ENCODE measurements at places on chromosomes 1 and 21. TPM values are rescaled to one million over a fixed set of nuclear protein-coding genes. Genes with fewer than 3 reads are reported as not detected.

DNA sequence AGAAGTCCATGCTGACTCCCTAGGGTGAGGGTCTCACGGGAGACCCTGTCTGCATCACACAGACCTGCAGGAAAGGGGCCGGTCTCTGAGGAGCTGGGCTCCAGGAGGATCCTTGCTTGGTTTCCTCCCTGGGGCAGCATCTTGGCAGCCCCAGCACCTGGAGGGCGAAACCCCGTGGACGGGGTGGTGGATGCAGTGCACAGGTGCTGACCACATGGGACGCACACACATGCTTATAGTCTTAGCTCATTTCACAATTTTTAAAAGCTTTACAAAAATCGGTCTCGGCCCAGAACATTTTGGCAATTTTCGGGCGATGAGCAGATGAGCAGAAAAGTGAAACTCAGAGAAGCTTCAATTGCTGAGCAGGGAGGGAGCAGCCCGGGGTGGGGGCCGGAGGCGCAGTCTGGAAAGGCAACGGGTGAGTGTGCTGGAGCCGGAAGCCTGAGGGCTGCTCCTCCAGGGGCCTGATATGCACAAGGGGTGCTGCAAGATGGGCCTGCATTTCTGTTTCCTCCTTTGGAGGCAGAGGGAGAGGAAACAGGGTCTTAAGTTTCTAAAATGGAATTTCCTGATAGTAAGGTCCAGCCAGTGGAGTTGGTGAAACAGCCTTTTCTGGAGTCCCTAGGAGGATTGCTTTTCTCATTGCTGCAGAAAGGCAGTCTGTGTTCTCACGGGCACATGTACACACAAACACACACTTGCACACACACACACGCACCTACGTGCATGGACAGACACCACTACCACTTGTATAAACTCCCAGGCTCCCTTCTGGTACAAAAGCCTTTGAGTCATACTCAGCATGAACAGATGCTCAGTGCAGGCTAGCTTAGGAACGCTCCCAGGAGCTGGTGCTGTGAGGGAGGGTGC, 60.6 kb downstream of the SCCPDH start:
- DNase-seq: peak; percentile 95

- DNase-seq: no peak
Observed at GRCh38 chr1:154178911-154179811, 12.7 kb downstream of the TPM3 start.

DNA sequence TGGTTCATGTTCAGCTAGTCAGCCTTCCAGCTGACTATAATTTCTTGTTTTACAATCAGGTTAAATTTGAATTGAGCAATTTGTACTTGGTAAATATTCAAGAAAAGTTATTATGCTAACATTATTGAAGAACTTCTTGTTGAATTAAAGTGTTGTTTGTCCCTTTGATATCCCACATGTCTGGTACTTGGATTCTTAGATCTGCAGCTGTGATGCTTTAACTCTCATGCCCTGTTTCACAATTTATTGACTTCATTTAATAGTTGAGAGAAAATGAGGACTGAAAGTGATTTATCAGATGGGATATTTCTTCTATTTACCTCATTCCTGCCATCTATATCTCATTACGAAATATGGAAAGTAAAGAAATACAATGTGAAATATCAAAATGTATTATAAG, 92.8 kb downstream of the FASLG start:
- DNase-seq: no peak

GRCh38 chr1:187551061-187551460, 722.3 kb downstream of the PLA2G4A start:
- DNase-seq: no peak

DNA sequence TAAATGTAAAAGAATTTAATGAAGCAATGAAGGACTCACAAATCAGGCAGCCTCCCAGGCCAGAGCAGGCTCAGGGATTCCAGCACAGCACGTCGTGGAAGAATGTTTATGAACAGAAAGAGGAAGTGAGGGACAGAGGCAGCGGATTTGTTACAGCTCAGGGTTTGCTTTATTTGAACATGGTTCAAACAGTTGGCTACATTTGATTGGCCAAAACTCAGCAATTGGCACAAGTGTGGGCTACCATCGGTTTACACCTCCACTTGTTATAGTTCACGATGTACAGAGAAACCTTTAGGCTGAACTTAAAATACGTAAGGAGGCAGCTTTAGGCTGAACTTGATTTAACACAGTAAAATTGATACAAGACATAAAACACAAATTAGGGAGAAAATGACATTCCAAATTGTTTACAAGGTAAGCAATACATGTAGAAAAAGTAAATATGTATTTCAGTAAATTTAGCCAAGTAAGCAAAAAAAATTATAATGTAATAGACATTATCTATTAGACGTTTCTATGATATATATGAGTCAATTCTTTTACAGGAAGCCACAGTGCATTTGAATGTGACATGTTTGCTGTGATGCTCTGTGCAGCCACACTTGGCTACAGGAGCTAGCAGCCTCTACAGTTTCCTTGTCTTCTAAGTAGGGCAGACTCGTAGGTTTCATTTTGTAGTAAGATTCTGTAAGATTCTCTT, 126.5 kb downstream of the ADSS2 start:
- peak; percentile 24 for DNase-seq

Gene CDCA8
- 47.6 TPM for total RNA-seq

Gene PIGR
- total RNA-seq: not detected

Gene TP73
- 2.4 TPM for total RNA-seq

Gene AZIN2
- total RNA-seq: 5.0 TPM

DNA sequence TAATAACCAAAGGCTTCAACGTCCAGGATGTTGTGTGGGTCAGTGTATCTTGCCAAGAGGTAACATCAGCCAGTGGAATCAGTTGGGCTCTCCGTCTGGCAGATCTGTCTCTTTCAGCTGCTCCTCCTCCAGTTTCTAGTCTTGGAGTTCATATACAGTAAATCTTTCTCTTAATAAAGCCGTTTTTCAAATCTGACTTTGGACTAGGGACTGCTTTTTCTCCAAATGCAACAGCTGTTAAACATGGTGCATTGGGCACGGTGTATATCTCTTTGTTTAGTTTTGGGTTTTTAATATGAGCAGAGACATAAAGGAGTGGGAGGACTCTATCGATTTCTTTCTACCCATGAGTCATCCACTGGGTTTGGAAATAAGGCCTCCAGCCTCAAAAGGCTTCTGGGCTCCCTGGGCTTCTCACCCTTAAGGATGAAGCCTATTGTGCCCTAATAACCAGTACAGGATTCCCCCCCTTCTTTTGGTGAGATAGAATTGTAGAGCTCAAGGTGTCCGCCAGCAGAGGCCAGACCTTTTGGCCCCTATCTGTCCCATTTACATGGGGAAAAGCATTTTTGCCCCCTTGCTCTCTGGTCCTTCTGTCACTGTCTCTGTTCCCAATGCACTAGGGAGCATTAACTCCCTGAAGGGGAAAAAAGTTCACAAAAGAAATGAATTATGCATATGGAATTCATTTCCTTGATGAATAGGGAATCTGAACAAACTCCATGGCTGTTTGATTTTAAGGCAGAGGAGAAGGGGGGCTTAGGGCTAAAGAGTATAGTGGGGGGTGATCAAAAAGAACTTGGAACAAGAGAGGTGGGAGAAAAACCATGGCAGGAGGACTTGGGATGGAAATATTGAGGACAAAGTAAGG, 86.0 kb downstream of the PBX1 start:
- peak; percentile 21 for DNase-seq

DNA sequence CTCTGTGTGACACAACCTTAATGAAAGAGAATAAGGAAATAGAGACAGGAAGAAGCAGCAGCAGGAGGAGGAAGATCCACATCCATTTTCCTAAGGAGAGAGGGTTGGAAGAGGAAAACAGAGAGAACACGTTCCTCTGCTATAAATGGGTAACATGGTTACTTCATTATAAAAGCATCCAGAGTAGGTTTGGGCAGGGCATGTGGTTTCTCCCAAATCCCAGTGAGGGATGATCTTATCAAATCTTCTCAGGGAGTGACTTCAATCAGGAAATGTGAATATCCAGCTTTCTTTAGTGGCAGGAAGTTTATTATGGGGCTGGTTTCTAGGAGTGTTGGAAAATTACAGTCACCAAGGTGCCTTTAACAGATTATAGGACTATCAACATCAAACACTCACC, 11.1 kb downstream of the CYP2J2 start:
- no peak for DNase-seq

GRCh38 chr1:90043586-90043985, 48.7 kb downstream of the ZNF326 start:
- DNase-seq: no peak

DNA sequence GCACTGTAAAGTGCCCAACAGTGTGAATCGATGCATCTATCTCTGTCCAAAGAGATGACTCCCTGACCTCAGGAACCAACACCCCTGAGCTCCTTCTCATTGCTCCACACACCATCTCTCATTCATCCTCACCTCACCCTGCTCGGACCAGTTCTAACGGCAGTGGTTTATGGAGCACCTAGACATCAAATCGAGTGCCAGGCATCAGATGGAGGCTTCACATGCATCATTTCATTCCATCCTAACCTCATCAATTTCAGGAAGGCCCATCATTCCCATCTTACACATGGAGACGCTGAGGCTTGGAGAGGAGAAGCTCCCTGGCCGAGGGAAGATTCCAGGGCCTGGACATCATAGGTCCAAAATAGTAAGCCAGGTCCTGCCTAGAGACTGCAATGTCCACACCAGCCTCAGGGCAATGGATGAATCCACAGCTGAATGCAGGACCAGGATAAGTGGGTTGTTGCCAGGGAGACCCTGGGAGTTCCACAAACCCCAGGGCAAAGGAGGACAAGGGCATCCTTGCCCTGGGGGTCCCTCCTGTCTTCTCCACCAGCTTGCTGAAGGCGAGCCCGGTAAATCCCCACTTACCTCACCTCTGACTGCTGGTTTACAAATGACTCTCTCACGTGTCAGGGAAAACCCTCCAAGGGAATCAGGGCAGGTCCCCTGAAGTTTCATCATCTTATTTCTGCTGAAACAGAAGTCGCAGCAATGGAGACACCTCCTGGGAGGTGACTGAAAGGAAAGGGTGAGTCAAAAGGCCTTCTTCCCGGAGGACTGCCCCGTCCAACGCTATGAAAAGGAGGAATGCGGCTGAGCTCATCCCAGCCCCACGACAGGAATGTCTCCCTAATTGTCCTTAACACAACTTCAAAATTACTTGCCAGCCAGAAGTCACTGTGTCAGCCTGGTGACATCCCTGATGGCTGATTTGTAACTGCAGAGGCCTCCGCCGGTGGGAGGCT, 9.0 kb upstream of the IFFO2 start:
- no peak for DNase-seq

Gene DENND2C
- 4.6 TPM for total RNA-seq

Gene KRTAP10-9
- not detected for total RNA-seq

- no peak for DNase-seq
Observed at GRCh38 chr1:48216941-48217340, 5.6 kb upstream of the SLC5A9 start.

Gene RNU1-3
- total RNA-seq: under 0.01 TPM

Gene CADM3
- total RNA-seq: 1.0 TPM

Gene PTPN22
- total RNA-seq: 13.9 TPM

DNA sequence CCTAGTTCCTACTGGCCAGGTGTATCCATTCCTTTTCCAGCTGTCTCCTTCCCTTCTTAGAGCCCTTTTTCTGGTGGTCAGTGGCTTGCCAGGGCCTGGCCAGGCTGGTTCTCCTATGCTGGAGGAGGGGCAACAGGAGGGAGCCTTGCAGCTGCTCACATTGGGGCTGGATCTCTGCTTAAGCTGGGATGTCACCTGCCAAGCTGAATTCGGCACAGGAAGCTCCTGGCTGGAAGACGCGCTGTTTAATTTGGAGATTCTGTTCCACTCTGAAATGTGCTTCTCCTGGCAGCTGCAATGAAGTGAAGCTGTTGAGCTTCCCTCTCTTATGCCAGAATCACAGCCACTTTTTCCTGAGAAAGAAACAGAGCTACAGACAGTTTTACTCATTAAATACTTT, 56.0 kb upstream of the POU3F1 start:
- DNase-seq: no peak

Gene LRRC42
- total RNA-seq: 49.3 TPM

DNA sequence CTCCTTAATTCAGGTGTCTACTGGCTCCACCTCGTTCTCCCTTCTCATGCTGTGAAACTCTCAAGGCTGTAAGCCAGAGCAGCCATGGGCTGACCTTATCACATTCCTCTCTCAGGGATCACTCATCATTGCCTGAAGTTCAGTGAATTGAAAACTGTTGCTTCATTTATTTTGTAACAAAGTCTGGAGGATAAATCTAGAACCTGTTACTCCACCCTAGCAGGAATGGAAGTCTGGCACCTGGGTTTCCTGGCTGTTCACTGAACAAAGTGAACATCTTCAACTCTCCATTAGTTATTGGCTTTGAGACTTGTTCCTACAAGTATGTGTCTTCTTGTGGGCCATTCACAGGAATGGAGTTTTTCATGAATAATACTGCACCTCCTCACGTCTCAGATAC, 584.1 kb downstream of the PTPRU start:
- DNase-seq: no peak

DNA sequence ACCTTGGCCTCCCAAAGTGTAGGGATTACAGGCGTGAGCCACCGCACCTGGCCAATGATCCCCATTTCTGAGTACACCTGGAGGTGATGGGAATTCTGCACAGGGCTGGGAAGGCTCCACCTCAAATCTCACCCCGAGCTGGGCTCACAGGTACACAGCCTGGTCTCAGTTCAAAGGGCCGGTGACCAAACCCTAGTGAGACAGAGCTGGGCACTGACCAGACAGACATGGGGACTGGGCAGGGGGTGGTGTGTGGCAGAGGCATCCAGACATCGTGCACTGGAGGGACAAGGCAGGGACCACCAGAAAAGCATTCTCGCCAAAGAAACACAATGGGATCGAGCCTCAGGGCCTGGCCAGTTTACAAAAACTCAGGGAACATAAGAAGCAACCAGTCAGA, 17.2 kb downstream of the LSS start:
- DNase-seq: no peak

Gene L1TD1
- total RNA-seq: not detected

DNA sequence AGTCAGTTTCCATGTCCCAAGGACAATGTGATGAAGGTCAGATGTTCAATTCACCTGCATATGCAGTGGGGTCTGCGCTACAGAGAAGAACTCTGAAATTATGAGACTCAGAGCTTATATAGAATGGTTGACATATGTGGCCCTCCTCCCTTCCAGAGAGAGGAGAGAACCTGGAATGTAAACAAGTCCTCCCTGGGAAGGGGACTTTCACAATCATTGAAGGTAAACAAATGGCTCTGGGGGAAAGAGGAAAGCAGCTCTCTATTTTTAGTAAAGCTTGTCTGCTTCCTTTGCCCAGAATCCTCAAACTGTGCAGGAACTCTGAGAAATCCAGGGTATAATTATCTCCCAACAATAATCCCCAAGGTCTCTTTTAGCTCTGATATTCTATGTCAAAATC, 9.8 kb downstream of the OVGP1 start:
- DNase-seq: no peak

- no peak for DNase-seq
Observed at GRCh38 chr1:95384567-95384966, 150.6 kb downstream of the RWDD3 start.

Gene SPRR2A
- total RNA-seq: not detected

Gene TNFAIP8L2
- not detected for total RNA-seq

Gene KCNE1
- total RNA-seq: not detected

- peak; percentile 81 for DNase-seq
Observed at GRCh38 chr1:26907071-26907917, 6.5 kb downstream of the NR0B2 start.

Measured in LHCN-M2 (cell line).